ENCODE measurements at places on chromosomes 16 and 17.
A peak's percentile ranks its signal among the peaks of the same experiment; 100 is the strongest.

DNA sequence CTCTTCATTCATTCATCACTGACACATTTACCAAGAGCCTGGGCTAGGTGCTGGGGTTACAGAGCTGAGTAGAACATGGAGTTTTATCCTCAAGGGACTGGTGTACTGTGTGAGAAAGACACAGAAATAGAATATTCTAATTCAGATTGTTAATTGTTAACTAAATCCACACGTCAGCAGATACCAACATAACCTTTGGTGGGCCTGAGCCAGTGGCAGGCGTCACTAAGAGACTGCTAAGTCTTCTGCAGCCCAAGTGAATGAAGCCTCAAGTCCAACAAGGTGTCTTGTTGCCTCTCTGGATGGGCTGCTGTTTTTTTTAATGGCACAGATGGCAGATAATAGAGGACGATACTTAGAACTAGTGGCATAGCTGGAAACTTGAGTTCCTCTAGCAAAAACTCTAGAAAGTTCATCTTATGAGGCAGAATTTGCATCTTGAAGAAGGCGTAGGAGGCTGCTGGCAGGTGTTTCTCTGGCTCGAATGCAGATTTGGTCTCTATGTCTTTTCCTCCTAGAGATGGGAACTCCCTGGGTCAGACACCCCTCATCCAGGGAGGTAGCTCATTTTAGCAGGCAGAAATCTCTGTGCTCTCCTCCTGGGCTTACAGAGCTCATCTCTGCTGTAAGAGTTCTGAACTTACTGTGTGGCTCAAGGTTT, 179.5 kb downstream of the NTN1 start:
- DNase-seq, result no peak

- no peak for DNase-seq
Observed at GRCh38 chr16:8998108-8998507, 34.4 kb upstream of the USP7 start.

- no peak for DNase-seq
Observed at GRCh38 chr17:38996660-38997337, 29.6 kb upstream of the FBXO47 start.

- DNase-seq, result no peak
Observed at GRCh38 chr17:49524473-49525359, 29.6 kb downstream of the NGFR start.

GRCh38 chr17:27568216-27568615, 62.8 kb upstream of the LGALS9 start:
- no peak for DNase-seq

DNA sequence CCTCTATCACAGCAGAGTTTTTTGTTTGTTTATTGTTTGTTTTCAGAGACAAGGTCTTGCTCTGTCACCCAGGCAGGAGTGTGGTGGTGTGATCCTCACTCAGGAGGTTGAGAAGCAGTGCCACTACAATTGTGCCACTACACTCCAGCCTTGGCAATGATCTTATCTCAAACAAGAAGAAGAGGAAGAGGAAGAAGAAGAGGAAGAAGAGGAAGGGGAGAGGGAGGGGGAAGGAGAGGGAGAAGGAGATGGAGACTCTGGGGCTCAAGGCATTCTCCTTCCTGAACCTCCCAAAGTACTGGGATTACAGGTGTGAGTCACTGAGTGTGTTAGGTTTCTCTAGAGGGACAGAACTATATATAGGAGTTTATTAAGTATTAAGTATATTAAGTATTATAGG, 17.1 kb upstream of the C17orf58 start:
- no peak for DNase-seq

DNA sequence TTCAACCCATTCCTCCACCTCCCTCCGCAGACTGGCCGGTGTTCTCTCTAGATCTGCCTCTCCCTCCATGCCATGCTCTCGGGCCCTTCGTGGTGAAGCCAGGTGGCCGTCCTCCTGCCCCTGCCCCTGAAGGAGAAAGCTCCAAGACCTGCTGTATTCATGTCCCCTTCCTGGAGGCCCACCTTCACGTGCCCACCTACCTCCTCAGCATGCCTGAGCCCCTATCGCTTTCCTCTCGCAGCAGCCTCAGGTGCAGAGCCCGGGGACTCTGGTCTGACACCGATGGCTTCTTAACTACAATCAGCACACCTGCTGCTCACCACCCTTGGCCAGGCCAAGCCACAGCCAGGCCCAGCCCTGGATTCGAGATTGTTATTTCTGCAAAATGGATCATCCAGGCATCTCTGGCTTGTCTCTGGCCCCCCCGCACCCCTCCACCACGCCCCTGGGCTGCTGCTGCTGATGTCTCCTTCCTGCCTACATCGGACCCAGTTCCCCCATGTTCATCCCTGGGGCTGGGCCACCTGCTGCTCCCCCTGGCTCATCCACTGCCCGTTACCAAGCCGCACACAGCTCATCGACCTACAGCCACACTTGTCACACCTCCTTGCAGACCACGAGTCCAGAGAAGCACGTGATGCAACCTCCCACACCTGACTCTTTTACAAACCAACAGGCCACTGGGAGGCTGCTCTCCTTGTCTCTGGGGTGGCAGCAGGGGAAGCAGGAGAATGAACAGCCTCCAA, 32.5 kb upstream of the TNFRSF13B start:
- no peak for DNase-seq

- no peak for DNase-seq
Observed at GRCh38 chr16:11025120-11025531, 80.8 kb downstream of the CLEC16A start.

DNA sequence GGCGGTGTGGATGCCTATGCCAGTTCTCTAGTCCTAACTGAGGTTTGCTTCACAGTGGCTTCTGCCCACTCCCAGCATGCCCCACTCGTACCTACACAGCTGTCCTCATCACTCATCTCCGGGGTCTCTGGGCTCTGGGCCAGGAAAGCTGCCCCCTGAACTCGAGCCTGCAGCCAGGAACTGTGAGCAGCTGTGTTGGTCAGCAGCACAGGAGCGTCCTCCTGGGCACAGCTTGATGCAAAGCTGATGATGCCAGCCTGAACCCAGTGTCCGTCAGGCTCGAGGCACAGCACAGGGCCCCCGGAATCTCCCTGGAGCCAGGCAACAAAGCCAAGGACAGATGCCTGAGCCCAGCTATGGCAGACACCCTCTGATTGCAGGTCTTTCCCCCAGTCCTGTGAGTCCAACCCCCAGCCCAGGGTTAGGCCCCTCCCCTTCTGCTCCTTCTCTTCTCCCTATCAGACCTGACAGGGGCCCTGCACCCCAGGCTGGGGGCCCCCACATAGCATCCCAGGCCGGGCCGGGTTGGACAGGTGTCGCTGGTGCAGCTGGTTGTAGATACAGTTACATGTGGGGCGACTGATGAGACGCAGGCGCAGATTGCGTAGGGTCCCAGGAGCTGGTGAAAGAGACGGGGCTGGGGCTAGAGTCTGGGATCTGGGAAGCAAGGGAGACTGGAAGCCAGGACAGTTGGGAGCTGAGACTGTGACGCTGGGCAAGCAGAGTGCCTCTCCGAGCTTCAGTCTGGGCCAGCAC, 2.7 kb downstream of the PRSS53 start:
- DNase-seq, result no peak

- DNase-seq, result no peak
Observed at GRCh38 chr17:72165867-72166439, 45.1 kb downstream of the SOX9 start.

- peak; percentile 38 for DNase-seq
Observed at GRCh38 chr16:15907863-15908478, 19.6 kb upstream of the CEP20 start.

DNA sequence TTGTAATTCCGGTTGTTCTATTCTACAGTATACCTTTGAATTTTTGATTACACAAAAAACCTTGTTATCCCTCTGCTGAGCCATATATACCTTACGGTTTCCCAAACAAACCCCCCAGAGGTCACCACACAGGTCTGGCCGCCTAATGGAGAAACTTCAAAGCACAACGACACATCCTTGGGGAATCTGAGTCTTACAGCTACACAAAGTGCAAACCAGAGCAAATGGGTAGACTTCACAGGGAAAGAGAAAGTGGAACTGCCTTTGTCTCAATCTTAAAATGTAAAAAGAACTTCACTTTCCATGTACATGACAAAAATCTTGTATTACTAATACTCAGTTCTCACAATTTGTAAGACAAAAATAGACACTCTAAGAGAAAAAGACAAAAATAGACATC, 2.7 kb downstream of the FBXO31 start:
- DNase-seq, result no peak

- DNase-seq, result no peak
Observed at GRCh38 chr16:88936008-88936555, 40.9 kb downstream of the CBFA2T3 start.

DNA sequence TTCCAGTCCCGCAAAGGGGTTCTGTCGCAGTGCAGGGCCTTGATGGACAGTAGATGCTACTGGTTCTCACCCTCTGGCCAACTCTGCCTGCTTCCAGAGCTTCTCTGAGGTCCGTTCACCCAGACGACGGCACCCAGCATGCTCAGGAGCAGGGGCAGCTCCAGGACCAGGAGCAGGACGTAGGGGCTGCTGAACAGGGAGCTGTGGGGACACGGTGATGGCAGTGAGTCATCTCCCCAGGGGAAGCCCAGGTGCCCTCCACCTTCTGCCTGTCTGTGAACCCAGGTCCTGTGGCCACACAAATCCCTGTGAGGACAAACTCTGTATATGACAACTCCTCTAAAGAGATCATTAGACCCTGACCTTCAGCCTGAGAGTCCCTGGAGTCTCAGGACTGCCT, 3.4 kb upstream of the CD300C start:
- DNase-seq, result no peak

- no peak for DNase-seq
Observed at GRCh38 chr17:37176723-37177122, 199.1 kb upstream of the C17orf78 start.

DNA sequence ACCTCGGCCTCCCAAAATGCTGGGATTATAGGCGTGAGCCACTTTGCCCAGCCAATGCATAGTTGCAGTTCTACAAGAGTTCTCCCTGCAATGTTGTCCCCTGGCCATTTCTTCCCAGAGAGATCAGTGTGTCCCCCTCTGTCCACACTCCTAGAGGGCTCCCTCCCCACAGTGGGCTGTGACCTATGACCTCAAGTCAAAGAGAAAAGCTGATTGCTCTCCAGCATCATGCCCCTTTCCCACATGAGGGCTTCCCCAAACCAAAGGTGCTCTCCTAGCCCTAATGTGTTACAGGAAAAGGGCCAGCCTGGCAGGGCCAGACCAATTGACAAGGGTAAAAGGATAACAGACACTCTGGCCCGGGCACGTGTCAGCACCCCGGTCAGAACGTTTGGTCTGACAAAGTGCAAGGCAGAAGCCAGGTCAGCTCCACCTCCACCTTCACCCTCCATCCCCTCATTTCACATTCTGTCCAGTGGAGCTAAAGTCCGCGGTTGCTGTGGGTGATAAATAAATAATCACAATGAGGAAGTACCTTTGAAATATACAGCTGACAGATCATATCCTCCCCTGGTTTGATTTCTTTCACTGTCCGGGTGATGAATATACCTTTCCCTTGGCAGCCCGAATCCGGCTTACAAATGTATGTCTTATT, 17.8 kb downstream of the TTLL6 start:
- DNase-seq, result no peak

DNA sequence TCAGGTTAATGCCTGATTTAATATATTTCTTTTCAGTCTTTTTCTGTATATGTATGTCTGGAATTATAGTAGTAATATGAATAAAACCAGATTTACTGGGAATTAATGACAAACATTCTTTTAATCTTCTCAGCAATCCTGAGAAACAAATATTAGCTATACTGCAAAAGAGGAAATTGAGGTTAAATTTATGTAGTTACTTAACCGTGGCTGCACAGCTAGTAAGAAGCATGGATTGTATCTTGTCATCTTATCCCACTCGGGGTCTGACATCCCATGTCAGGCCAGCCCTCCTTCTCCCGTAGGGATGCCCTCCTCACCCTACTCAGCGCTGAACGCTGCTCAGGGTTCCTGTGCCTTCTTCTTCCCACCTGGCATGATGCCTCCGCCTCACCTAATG, 143.0 kb downstream of the FTO start:
- DNase-seq, result no peak
